ENCODE measurements at places on chromosomes 12 and 14.

GRCh38 chr12:67879937-67880336 lies 109.3 kb upstream of the IFNG-AS1 start:
- no peak for DNase-seq

- no peak for DNase-seq
These were observed 84.8 kb downstream of the NRXN3 start for GRCh38 chr14:78254911-78255461.

DNA sequence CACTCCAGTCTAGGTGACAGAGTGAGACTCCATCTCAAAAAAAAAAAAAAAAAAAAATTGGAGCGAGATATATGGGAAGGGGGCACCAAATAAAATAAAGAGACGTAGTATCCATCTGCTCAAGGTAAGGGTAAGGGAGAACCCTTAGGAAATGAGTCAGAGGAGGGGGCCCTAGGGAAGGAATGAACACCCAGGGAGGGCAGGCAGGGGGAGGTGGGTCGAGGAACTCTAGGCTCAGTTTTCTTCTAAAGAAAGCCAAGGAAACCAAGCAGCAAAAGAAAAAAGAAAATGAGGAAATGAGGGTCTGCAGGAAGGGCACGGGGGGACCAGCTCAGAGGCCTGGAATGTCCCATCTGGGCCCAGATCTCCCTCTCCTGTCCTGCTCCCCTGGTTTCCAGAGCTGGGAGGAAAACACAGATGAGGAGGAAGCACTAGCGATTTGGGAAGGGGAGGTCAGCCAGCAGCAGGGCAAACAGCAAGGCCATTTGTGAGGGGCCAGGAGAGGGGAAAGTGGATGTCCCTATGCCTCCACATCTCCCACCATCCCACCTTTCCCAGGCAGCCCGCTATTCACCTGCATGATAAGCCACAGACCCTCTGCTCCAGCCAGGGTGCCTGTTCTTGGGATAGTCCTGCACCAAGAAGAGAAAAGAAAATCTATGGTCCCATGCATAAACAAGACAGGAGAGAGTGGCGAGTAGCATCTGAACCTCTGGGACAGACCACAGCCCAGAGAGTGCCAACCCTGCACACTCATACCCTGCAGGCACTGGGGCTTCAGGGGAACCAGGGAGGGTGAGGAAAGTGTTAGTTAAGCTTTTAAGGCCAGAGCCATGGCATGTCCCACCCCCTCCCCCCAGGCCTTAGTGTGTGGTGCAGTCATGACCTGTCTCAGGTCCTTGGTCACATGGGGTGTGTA lies 11.9 kb downstream of the SPRYD3 start:
- no peak for DNase-seq

DNA sequence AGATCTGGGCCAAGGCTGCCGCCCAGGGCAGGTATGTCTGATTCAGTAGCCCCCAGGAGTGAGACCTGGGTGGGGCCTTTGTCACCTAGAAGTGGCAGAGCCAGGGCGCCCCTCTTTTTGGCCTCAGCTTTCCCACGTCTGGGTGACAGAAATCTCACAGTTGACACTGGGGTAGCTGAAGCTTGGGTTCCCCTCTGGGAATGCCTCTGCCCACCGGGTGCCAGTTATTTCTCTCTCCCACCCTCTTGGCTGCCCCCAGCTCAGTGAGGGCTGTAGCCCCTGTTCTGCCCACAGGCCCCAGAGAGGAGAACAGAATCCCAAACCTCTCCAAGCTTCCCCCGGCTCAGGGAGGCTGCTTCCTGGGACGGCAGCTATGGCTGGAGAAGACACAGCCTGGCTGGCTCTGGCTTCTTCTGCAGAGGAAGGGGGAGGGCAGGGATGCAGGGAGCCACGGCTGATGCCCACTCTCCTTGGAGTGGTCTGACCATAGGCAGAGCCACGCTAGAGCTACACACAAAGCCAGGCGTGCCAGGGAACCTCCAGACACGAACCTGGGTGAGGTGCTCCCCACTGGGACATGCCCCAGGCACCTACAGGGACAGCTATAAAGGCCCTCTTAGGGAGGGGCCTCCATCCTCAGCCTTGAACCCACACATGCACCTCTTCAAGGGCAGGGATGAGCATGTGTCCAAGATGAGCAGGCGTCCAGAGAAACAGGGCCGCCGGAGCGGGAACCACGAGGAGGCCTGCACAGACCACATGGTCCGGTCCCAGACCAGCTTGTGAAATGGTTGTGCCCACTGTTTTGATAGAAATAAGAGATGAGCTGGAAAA lies 51.7 kb downstream of the BEGAIN start:
- DNase-seq, result peak; percentile 0

DNA sequence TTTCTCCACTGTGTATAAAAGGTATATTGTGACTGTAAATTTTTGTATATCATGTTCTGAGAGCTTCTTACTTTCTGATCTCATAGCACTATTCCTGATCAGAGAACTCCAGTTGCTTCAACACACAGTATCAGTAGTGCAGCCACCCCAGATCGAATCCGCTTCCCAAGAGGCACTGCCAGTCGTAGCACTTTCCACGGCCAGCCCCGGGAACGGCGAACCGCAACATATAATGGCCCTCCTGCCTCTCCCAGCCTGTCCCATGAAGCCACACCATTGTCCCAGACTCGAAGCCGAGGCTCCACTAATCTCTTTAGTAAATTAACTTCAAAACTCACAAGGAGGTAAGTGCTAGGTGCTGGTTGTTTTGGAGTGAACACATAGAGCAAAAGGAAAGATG lies 30.9 kb downstream of the CKB start:
- no peak for DNase-seq

GRCh38 chr12:92977326-92977725 lies 48.2 kb upstream of the EEA1 start:
- DNase-seq, result no peak

GRCh38 chr14:94461526-94462218 lies 9.1 kb upstream of the SERPINA11 start:
- DNase-seq, result no peak

DNA sequence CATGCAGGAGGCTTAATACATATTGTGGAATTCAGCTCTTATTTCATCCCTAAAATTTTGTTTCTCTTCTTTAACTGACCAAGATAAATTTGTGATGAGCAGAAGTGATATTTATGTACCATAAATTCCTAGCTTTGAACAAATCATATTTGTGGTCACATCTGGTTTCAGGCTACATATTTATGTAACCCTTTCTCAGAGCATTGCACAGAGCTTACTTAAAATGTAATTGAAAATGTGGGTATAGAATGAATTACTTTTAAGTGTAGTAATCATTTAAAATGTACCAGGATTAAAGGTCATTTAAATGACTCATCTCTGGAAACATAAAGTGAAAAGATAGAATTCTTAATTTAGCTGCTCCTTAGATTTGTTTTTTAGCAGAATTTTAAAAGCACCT lies 129.9 kb upstream of the FRMD6 start:
- no peak for DNase-seq
